ENCODE measurements at places on chromosomes 11 and 22. TPM values are rescaled to one million over a fixed set of nuclear protein-coding genes. Genes with fewer than 3 reads are reported as not detected.

The TEX12 gene
- not detected for total RNA-seq

The OR8D1 gene
- total RNA-seq = not detected

The C1QTNF5 gene
- not detected for total RNA-seq

The OVOL1 gene
- total RNA-seq = not detected

The SLCO2B1 gene
- 6.3 TPM for total RNA-seq

The UQCC3 gene
- 35.2 TPM for total RNA-seq

The SLC7A4 gene
- total RNA-seq = not detected

The HTR3A gene
- total RNA-seq = not detected

The EP300 gene
- total RNA-seq = 24.3 TPM

The OR10D3 gene
- not detected for total RNA-seq

The INPP5J gene
- 0.68 TPM for total RNA-seq

The LINC01488 gene
- total RNA-seq = not detected

The TMEM80 gene
- 8.4 TPM for total RNA-seq

The CARD10 gene
- total RNA-seq = 40.8 TPM

The L3MBTL2 gene
- 20.0 TPM for total RNA-seq

The DEAF1 gene
- total RNA-seq = 36.0 TPM

The RTN4R gene
- 9.3 TPM for total RNA-seq

The GGT5 gene
- total RNA-seq = 1.3 TPM

The UCP3 gene
- total RNA-seq = 1.4 TPM

The SMIM35 gene
- total RNA-seq = not detected

The NLRP6 gene
- not detected for total RNA-seq

The DDX25 gene
- total RNA-seq = 0.04 TPM

The TNNT3 gene
- total RNA-seq = not detected

The DKK3 gene
- 14.5 TPM for total RNA-seq

The CD3E gene
- not detected for total RNA-seq

The OR2D3 gene
- total RNA-seq = not detected

The CLCF1 gene
- 46.1 TPM for total RNA-seq

The KDM4E gene
- not detected for total RNA-seq

The LRRC56 gene
- 0.40 TPM for total RNA-seq

The YAP1 gene
- 57.9 TPM for total RNA-seq

The SERPIND1 gene
- total RNA-seq = not detected

The IRAG1 gene
- total RNA-seq = 0.05 TPM

The C11orf16 gene
- not detected for total RNA-seq

The APOBEC3C gene
- 28.7 TPM for total RNA-seq

The TYMP gene
- 19.2 TPM for total RNA-seq

The IGLL1 gene
- total RNA-seq = not detected

The NRXN2 gene
- total RNA-seq = 0.40 TPM

The FLRT1 gene
- total RNA-seq = not detected

The ATG13 gene
- 55.0 TPM for total RNA-seq

The OR56A1 gene
- total RNA-seq = not detected

The CRACR2B gene
- total RNA-seq = 4.6 TPM

The KIAA0930 gene
- total RNA-seq = 77.3 TPM

The MS4A4E gene
- total RNA-seq = not detected

The TESMIN gene
- total RNA-seq = 3.1 TPM

The DGCR6 gene
- total RNA-seq = 1.6 TPM

The VPREB1 gene
- total RNA-seq = not detected

The MPZL2 gene
- total RNA-seq = not detected

The OR52I1 gene
- not detected for total RNA-seq

The OR52E8 gene
- total RNA-seq = not detected

The MPST gene
- total RNA-seq = 41.8 TPM

The CARNS1 gene
- 0.18 TPM for total RNA-seq

The CLDN25 gene
- not detected for total RNA-seq

The APOA4 gene
- total RNA-seq = not detected

The ZDHHC13 gene
- 14.8 TPM for total RNA-seq

The SHANK3 gene
- 5.4 TPM for total RNA-seq

The SYCE3 gene
- total RNA-seq = 0.34 TPM

The CCDC73 gene
- 0.06 TPM for total RNA-seq
